ENCODE measurements at places on chromosomes 1 and 21. TPM values are rescaled to one million over a fixed set of nuclear protein-coding genes. Genes with fewer than 3 reads are reported as not detected.

- no peak for DNase-seq
Observed at GRCh38 chr1:239757716-239758115, 334.0 kb upstream of the FMN2 start.

GRCh38 chr21:14527696-14528652 lies 18.1 kb downstream of the SAMSN1 start:
- no peak for DNase-seq

DNA sequence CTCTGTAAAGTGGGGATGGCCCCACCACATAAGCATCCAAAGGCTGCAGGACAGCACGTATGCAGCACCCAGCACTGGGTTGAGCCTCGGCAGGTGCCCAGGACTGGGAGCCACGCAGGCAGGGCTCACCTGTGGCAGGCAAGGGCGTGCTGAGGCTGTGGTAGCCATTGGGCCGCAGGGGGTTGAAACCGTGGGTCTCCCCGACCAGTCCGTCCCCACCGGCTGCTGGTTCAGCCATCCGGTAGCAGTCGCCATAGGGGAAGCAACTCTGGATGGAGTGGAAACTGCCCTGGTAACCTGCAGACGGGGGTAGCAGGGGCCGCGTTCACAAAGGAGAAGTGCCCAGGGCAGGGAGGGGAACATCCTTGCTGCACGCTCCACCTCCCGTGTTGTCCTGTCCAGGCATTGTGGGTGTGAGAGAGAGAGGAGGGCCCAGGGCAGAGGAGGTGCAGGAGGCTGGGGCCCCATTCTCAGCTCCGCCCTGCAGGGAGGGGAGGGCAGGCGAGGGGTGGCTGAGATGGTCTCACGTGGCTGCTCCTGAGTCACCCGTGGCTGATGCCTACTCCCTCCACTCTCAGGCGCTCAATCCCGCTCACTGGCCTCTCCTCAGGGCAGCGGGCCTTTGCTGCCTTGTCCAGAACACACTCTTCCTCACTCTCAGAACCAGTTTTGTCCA lies 49.9 kb downstream of the DMRTB1 start:
- DNase-seq = no peak

DNA sequence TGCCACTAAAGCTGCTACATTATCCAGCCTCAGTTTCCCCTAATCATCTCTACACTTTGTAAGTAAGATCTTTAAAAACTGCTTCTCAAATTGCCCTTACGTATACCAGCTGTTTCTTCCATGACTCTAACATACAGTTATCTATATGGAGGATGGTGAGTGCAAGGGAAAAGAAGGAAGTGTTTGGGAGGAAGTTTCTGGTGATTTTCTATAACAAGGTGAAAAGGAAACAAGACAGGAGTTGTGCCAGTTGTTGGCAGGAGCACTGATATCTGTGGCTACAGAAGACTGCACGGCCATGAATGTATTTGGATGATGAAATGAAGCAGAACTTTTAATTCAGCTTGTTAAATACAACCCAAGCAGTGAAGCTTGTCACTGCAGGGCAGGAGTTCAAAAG lies 32.3 kb upstream of the NHLH2 start:
- DNase-seq = no peak

- no peak for DNase-seq
Observed at GRCh38 chr21:25297117-25297516, 310.2 kb downstream of the MRPL39 start.

DNA sequence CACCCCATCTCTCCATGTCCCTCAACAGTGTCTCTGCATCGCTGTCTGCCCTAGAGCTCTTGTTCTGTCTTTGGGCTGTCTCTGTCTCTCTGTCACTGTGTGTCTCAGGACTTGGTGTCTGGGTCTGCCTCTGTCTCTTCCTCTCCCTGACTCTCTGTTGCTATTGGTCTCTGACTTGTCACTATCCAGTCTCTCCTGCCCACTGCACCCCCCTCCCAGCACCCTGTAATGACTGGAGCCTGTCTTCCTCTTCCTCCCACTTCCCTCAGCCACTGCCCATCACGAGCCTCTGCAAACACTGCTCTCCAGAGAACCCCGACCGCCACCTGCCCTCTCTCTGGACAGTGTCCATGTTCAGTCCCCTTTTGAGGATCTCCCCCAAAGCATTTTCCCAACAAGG lies 12.1 kb downstream of the PEAR1 start:
- DNase-seq = no peak

The S100A2 gene
- total RNA-seq = not detected

The RIMKLA gene
- total RNA-seq = 0.30 TPM
